ENCODE measurements at places on chromosomes 13 and 19.
A peak's percentile ranks its signal among the peaks of the same experiment; 100 is the strongest.

DNA sequence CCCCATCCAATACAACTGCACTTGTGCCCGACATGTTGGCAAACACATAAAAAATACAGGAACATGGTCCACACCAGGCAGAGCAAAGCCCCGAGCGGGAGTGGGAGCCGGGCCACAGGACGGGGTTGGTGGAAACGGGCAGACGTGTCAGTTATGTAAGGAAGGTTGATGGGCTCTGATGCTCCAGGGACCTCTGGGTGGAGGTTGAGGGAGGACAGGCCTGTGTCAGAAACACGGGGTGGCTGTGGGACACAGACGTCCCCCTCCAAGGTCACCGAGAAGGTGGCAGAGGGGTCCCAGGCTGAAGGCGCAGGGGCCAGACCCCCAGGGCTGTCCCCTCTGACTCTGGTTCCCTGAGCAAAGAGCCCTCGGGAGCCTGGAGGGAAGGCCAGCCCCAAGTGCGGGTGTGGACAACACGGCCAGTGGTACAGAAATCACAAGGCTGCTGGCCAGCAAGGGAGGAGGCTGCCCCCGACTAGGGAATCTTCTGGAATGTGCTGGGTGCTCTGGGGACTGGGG is 31.4 kb upstream of the C13orf46 start:
- no peak for DNase-seq

DNA sequence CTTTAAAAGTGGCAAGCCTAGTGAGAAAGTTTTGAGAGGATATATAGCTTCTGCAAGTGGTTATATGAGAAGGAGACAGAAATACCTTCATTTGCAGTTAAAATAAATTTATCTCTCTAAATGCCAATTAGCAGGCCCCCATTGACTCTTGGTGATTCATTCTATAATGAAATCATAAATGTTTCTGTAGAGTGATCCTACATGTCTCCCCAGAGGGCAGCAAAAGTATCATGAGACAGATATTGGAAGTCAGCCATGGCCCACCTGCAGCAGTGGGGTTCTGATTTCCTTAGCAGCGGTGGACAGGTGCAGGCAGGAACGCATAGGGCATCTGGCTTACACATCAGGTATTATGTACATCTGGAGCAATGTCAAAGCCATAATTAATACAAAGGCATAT is 385.4 kb upstream of the SLC10A2 start:
- DNase-seq: no peak

DNA sequence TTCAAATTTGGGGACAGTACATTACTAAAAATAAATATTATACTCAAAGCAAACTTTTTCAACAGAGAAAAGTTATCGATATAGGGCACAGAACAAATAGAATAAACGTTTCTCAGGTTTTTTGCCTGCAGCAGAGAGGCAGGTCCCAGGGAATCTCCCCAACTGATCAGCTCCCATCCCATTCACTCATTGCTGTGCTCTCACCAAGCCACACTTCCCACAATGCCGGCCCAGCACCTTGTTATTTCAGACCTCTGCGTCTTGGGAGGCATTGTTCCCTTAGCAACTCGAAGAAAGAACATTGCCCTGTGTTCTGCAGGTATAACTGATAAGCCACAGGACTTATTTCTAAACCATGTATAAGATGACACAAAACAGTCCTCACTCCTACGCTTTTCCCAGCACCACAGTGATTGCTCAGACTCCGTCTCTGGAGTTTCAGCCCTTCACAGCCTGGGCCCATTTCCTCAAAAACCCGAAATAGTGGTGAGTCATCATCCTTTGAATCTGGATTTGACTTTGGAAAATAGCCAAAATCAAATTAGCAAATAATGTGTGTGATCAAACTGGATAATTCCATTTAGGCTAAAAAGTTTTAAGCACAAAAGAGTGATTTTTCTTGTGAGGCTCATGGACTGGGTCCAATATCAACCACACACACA is 100.4 kb downstream of the DCLK1 start:
- no peak for DNase-seq

GRCh38 chr13:78875792-78876580 is 217.0 kb upstream of the OBI1 start:
- DNase-seq: no peak

DNA sequence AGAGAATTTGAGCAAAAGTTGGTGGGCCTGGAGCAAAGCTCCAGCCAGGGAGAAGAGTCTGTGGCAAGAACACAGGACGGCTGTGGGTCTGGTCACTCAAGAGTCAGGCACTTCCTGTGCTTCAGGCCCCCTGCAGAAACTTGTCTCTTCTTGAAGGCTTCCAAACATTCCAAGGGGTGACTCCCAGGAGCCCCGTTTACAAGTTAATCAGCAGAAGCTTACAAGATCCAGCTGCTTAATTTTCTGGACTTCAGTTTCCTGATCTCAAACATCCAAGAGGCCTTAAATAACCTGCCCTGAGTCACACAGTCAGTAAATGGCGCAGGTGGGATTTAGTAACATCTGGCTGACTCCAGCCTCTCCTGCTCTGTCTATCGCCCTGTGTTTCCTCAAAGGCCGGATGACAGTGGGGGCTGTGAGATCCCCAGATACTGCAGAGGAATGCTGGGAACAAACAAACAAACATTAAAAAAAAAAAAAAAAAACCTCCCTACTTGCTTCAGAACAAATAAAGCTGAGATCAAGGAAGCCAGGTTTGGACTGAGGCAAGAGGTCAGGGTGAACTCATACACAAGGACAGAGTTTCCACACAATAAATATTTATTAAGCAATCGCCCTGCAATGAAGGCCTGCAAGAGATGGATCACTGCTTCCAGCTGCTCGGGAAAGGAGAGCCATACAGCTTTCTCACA is 175.4 kb upstream of the RFC3 start:
- DNase-seq: peak; percentile 89

DNA sequence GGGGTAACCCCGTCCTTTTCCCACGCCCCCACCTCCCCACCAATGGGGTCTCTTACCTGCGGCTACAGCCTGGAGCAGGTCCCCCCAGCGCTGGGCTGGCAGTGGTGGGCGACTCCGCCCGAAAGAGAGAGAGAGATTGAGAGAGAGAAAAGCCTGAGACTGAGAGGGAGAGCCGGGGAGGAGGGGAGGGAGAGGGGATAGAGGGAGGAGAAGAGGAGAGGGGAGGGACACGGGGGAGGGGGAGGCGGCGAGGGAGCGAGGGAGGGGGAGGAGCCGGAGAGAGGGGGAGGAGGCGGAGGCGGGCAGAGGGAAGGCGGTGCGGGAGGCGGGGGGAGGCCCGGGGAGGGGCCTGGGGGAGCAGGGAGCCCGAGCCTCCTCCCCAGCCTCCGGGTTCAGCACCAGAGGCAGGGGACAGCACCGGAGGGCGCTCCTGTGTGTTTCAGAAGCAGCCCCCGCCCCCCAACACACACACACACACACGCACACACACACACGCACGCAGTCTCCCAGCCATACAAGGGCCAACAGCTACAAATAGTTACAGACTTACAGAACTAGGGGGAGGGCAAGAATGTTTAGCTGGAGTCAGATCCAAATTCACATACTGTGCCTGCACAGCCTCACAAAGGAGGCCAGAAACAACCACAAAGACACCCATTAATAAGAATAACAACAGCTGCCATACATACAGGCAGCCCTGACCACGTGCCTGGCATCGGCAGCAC is at the start of gene SLC8A2:
Gene SLC8A2 (minus strand): TSS at position 161 of the 725 bp plus-strand sequence. CDS start 5,490 bp downstream, outside the sequence.
- DNase-seq: peak; percentile 25

GRCh38 chr13:113297370-113298042 is 467 bp downstream of the LAMP1 start:
- no peak for DNase-seq

- DNase-seq: peak; percentile 91
Measured at GRCh38 chr13:45928843-45929242, 77.3 kb upstream of the SIAH3 start.

- DNase-seq: no peak
Measured at GRCh38 chr19:39809368-39809767, 24.6 kb downstream of the DYRK1B start.

DNA sequence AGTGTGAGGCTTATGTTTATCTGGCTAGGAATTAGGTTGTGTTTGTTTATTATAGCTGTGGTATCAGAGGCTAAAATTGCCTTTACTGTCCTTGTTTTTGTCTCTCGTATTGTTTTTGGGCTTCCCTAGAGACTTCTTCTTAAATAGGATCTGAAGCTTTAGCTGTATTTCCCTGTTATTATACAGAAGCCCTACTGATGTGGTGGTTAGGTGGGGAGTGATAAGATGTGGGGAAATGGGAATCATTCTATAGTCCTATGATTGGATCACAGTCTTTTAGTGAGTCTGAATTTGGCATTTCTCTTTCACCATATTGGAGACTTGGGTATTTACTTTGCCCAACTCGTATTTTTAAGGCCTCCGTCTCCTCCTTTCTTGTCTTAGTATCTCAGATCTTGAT is 8.3 kb upstream of the KL start:
- DNase-seq: no peak

DNA sequence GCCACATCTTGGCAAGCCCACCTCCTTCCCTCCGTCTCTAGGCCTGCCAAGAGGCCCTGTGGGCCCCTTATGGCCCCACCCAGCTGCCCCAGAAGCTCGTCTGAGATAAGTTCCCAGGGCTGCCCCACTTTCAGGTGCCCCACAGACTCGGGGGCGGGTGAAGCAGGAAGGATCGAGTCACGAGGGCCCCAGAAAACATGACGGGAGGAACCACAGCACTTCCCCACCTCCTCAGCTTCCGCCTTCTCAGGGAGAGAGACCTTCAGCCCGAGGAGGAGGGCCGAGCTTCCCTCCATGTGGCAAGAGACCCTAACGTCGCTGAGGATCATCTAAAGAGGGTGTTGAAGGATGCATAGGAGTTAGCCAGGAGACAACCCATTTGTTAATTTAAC is 4.5 kb upstream of the IL12RB1 start:
- no peak for DNase-seq

GRCh38 chr19:13909430-13909829 is 3.4 kb downstream of the CC2D1A start:
- DNase-seq: no peak

GRCh38 chr13:28741084-28741491 is 22.3 kb upstream of the SLC46A3 start:
- DNase-seq: no peak

DNA sequence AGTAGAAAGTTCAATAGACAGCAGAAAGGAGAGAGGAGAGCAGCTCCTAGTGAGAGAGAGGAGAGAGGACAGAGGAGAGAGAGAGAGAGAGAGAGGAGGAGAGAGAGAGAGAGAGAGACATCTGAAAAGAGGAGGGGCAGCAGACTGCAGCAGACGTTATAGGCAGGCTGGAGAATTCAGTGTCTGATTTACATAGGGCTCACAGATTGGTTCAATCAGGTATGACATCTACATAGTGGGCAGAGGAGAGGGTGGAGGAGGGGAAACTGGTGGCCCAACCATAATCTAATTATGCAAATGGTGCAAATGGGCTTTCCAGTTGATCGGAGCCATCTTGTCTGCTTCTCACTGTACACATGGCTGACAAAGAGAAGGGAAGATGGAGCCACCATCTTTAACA is 221.3 kb upstream of the TRPC4 start:
- DNase-seq: no peak

DNA sequence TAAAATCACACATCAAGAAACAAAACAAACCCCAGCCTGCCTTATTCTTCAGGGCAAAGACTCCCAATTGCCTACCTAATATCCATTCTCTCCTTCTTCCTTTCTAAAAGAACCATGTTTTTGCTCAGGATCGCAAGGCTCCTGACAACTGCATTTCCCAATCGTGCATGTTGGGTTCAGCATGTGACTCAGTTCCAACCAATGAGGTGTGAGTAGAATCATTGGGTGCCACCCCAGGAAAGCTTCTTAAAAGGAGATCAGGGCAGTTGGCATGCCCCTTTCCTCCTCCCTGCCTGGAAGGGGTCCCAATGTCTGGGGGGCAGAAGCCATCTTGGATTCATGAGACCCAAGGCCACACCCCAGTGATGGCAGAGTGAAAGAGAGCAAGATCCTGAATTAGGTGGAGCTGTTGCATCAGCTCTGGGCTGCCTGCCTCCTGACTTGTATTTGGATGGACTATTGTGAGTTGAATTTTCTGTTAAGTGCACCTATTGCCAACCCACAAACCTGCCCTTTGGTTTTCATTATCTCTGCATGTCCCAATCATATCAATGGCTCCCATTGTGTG is 26.0 kb upstream of the UBAC2 start:
- DNase-seq: no peak

DNA sequence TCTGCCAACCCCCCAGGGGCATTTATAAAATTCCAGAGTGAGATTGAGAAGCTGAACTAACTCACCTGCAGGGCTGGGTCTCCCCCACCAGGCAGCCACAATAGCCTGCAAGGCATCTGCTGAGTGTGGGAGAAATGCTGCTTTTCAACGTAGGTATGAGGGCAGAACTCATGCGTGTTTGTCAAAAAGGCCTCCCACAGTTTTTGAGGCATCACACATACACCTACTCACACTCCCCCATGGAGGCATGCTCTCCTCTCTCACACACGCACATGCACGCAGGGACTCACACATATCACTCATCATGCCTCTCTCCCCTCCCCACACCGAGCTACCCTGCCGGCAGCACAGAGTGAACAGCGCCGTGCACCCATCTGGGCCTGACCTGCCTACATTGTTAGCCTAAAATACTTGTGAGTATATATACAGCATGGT is 390.5 kb downstream of the FGF9 start:
- DNase-seq: no peak

DNA sequence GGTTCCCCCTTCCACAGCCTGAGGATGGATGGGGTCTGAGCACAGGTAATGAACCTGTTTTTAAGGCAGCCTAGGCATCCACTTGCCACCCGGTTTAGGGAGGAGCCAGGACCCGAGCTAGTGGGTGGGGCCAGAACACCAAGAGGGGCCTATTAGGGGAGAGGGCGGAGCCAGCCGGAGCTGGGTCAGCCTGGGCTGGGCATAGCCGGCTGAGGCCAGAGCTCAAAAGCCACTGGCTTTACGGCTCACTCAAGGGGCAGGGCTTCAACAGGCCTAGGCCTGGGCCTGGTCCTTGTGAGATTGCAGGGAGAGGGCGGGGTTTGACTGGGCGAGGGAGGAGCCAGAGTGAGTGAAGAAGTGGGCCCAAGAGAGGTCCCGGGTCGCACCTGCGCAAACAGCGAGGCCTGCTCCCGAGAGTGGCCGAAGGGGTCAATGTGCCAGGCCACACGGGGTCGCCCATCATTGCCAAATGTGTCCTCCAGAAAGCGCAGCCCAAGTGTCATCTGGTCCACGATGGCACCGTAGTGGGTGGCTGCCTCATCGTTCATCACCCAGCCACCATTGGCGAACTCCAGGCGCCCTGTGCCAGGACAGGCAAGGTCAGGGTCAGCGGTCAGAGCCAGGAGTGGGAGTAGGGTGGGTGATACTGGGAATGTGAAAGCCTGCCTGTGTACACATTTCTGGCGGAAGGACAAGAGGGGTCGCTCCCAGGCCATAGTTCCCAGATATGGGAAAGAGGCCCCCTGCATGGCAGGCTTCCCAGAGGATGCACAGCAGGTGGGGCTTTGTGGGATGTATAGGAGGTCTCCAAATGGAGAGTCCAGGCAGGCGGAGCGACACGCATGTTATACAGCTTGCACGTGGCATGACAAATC is 1.9 kb downstream of the MAN2B1 start:
- no peak for DNase-seq

GRCh38 chr13:111139452-111139851 is 24.3 kb downstream of the ARHGEF7 start:
- no peak for DNase-seq

GRCh38 chr19:58559275-58560006 is 1.0 kb upstream of the UBE2M start:
- DNase-seq: peak; percentile 86
